Activated T-cell treated with anti-CD3 and anti-CD28 coated beads for 24 hours (primary cell): ENCODE measurements at places on chromosomes 12 and 14.

- DNase-seq, result no peak
Measured at GRCh38 chr12:2336409-2336829, 283.6 kb downstream of the CACNA1C start.

DNA sequence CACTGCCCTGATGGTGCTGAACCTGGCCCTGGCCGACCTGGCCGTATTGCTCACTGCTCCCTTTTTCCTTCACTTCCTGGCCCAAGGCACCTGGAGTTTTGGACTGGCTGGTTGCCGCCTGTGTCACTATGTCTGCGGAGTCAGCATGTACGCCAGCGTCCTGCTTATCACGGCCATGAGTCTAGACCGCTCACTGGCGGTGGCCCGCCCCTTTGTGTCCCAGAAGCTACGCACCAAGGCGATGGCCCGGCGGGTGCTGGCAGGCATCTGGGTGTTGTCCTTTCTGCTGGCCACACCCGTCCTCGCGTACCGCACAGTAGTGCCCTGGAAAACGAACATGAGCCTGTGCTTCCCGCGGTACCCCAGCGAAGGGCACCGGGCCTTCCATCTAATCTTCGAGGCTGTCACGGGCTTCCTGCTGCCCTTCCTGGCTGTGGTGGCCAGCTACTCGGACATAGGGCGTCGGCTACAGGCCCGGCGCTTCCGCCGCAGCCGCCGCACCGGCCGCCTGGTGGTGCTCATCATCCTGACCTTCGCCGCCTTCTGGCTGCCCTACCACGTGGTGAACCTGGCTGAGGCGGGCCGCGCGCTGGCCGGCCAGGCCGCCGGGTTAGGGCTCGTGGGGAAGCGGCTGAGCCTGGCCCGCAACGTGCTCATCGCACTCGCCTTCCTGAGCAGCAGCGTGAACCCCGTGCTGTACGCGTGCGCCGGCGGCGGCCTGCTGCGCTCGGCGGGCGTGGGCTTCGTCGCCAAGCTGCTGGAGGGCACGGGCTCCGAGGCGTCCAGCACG, 4.7 kb downstream of the LTB4R start:
- DNase-seq, result no peak

DNA sequence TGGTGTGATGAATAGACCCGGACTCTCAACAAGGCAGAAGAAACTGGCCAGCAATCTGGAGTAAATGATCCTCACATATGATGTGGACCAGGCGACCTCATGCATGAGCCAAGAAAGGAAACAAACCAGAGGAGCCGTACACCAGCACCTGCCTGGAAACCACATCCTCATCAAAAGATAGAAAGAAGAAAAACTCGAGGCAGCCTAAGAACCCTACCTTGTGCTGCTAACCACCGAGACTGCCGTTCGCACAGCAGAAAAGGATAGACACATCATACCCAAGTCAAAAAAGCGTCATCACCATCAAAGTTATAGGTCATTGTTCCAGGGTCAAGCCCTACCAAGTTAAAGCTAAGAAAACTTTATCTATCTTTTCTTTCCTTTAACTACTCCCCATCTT, 66.7 kb downstream of the RESF1 start:
- DNase-seq, result peak; percentile 36

DNA sequence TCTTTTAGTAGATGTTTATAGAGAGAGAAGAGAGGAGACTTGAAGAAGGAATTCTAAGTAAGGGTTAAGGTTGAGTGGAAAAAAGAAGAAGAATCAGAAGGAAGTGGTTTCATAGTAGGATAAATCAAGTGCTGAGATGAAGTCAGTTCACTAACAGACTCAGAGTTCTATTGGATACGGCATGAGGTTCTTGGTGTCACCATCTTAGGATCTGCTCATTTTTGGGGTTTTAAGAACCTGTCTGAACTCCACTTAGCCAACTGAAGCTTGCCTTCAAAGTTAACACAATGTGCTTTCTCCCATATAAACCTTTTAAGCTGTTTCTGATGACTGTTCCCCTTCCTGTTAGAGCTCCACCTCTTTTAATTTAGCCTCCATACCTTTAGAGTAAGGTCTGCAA, 152.6 kb downstream of the PRKCH start:
- DNase-seq, result no peak

GRCh38 chr14:100103250-100104005, 38.2 kb downstream of the EVL start:
- no peak for DNase-seq

GRCh38 chr14:80354860-80355581, 143.7 kb upstream of the DIO2 start:
- DNase-seq, result no peak
